Suppressor macrophage treated with lipopolysaccharide for 4 hours (primary cell): ENCODE measurements at places on chromosomes 7 and 10.

DNA sequence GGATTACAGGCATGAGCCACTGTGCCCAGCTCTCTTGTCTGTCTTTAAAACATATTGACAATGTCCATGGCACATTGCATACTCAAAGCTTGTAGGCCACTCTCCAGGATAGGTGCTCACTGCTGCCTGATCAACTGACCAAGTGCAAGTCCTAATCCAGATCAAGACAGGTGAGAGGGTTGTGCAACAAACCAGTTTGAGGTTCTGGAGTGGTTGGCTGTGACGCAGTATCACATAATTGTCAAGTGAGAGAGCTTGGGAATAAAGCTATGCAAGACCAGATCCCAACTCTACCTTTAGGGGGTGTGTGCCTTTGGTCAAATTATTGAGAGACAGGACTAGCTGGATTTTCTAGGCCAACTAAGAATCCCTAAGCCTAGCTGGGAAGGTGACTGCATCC, 43.0 kb upstream of the OPN4 start:
- DNase-seq, result no peak

DNA sequence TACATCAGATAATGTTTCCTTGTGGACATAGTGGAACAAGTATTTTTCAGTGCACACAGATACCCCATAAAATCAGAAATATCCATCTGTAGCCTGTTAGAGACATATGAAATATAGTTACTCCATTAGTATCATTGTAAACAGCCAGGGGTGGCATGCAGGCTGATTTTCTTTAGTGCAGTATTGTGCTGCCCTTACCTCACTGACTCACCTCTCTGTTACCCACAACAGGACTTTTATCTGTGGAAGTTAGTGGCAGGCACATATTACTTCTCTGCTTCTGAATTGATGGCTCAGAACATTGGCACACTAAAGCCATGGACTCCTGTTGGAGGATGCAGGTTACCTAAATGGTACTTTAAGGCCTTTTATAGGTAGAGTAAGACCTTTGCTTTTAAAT, 70.0 kb downstream of the SLC25A40 start:
- DNase-seq, result no peak

- no peak for DNase-seq
Measured at GRCh38 chr10:74460812-74461211, 309.8 kb downstream of the ADK start.

GRCh38 chr10:116992183-116992582, 12.8 kb downstream of the SHTN1 start:
- DNase-seq, result no peak

- peak; percentile 80 for DNase-seq
Measured at GRCh38 chr10:127945341-127945758, 38.4 kb downstream of the PTPRE start.

GRCh38 chr7:27110186-27111031, 7.9 kb upstream of the HOXA2 start:
- no peak for DNase-seq

- DNase-seq, result no peak
Measured at GRCh38 chr10:91596825-91597196, 36.1 kb downstream of the PPP1R3C start.

GRCh38 chr7:43522406-43523156, 60.3 kb upstream of the STK17A start:
- DNase-seq, result no peak

GRCh38 chr10:68784476-68784875, 42.9 kb upstream of the STOX1 start:
- no peak for DNase-seq

- DNase-seq, result no peak
Measured at GRCh38 chr7:26787701-26788100, 76.7 kb downstream of the SKAP2 start.

DNA sequence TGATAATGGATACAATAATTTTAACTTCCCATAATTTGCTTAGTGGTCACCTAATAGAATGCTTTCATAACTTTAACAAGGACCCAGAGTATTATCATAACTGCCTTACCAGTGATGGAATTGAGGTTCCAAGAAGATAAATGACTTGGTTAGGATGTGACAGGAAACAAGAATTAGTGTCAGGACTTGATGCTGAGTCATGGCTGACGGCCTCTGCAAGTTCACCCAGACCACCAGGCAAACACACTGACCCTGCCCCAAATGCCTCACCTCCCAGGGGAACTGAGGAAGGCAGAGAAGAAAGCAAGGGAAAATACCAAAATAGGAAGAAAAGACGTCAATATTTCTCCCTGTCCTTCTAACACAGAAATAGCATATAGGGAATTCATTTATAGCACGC, 636.3 kb downstream of the PARD3 start:
- no peak for DNase-seq

DNA sequence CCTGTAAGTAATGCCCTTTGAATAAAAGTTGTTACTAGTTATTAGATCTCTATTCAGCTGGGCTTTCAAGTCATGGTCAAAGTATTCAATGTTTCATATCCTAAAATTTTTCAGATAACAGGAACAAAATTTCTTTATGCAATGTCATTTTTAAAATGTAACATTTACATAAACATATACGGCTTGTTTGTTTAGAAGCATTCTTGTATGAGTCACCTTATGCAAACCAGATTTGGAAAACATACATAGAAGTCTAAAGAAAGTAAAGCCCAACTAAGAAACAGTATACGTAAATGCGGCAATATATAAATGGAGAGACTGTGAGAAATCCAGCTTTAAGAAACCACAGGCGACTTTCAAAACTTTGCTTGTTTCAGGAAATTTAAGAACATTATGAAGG, 10.5 kb downstream of the TMEM168 start:
- no peak for DNase-seq

- no peak for DNase-seq
Measured at GRCh38 chr7:133887459-133887858, 239.7 kb upstream of the LRGUK start.

GRCh38 chr7:158468181-158468580, 119.4 kb downstream of the PTPRN2 start:
- no peak for DNase-seq

GRCh38 chr10:124043310-124044142, 49.9 kb downstream of the CHST15 start:
- DNase-seq, result peak; percentile 87

- DNase-seq, result peak; percentile 62
Measured at GRCh38 chr10:103763374-103764202, 91.8 kb downstream of the SH3PXD2A start.
